Stimulated activated CD8-positive, alpha-beta memory T cell treated with anti-CD3 and anti-CD28 coated beads, Interleukin-4, amount 100 ng/mL, for 4 hours (primary cell): ENCODE measurements at places on chromosomes 3 and 15.

GRCh38 chr3:38490281-38491030 lies 5.7 kb upstream of the EXOG start:
- DNase-seq: no peak

- no peak for DNase-seq
Observed at GRCh38 chr15:93040288-93041158, 48.5 kb downstream of the RGMA start.

- DNase-seq: no peak
Observed at GRCh38 chr3:151477591-151478334, 16.9 kb upstream of the IGSF10 start.

GRCh38 chr15:48925714-48926223 lies 38.0 kb downstream of the SHC4 start:
- no peak for DNase-seq

DNA sequence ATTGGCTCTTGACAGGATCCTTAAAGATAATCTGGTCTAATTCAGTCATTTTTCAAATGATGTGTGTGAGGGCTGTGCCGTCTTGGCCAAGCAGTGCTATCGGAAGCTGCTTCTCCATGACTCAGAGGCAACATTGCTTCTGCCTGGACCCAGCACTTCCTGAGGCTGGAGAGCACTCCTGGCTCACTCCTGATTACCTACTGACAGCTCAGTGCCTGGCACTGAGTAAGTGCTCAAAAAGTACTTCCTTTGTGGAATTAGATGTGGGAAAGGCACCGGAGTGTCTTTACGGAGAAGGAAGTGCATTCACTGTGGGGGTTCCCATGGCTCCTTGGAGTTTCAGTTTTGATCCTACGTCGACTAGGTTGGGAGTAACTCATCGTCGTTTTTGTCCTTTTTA lies 86.9 kb upstream of the UBE3A start:
- DNase-seq: no peak

DNA sequence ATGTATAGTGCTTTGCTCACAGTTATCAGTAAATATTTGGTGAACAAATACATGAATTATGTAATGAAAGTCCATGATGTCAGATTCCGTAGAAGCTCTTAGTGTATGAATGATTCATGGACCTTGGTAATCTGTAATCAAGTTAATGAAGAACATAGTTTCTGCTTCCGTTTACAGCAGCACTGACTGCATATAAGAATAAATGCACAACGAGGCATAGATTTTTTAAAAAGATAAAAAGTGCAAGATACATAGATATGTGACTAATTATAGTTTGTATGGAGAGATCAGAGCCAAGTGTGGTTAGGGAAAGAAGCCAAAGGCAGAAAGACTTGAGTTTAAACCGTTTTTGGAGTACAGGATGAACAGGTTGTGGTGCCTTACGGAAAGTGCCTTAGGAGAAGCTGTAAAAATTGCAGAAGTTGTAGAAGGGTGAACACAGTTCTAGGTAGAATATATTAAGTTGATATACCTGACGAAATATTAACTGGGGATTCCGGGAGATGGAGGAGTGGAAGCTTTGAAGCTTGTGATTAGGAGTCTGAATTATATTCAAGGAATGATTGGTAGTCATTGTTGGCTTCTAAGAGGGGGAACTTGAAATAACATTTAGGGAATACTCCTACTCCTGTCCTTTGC lies 293.1 kb downstream of the NLGN1 start:
- DNase-seq: no peak
